ENCODE measurements at places on chromosomes 6 and 20.
A peak's percentile ranks its signal among the peaks of the same experiment; 100 is the strongest.

GRCh38 chr6:100305209-100305869, 159.4 kb downstream of the SIM1 start:
- H3K4me1 ChIP-seq: no peaks in the 10 kb centered on the region
- no peaks in the 10 kb centered on the region for H3K36me3 ChIP-seq
- H3K27ac ChIP-seq: no peak overlapping the region

- peaks cover 9% of the 10 kb centered on the region for H3K4me1 ChIP-seq
- H3K36me3 ChIP-seq: no peaks in the 10 kb centered on the region
- no peak for DNase-seq
- no peak overlapping the region for H3K4me3 ChIP-seq
- H3K27ac ChIP-seq: no peak overlapping the region
- H3K27me3 ChIP-seq: no peaks in the 10 kb centered on the region
These were observed 139.6 kb upstream of the RNF24 start for GRCh38 chr20:4154958-4155411.

- peak; percentile 41 for DNase-seq
- H3K27me3 ChIP-seq: no peaks in the 10 kb centered on the region
- no peaks in the 10 kb centered on the region for H3K36me3 ChIP-seq
- H3K27ac ChIP-seq: peak overlapping the region; percentile 77
- H3K4me3 ChIP-seq: no peak overlapping the region
These were observed 20.1 kb downstream of the SRC start for GRCh38 chr20:37365760-37366638.

GRCh38 chr6:3135668-3136291, 17.3 kb downstream of the BPHL start:
- H3K27me3 ChIP-seq: no peaks in the 10 kb centered on the region
- no peaks in the 10 kb centered on the region for H3K4me1 ChIP-seq
- H3K27ac ChIP-seq: no peak overlapping the region
- H3K36me3 ChIP-seq: no peaks in the 10 kb centered on the region
- DNase-seq: no peak

DNA sequence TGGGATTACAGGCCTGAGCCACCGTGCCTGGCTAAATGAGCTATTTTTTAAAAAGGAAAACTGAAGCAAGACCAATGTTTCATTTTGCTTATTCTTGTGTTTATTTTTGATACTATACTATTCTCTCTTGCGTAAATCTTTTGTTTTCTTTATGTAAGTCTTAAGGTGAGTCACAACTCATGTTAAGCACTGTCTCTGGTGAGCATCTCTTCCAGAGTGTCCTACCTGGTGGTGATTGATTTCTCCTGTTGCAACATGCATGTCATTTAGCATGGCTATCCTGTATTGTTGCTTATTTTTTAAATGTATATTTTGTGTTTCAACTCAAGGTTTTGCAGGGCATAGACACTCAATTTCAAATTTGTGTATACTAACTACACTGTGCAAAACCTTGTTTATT, 336.0 kb downstream of the RFPL4B start:
- no peaks in the 10 kb centered on the region for H3K36me3 ChIP-seq
- H3K4me1 ChIP-seq: no peaks in the 10 kb centered on the region
- no peak overlapping the region for H3K27ac ChIP-seq
- H3K27me3 ChIP-seq: no peaks in the 10 kb centered on the region
- DNase-seq: no peak
- H3K4me3 ChIP-seq: no peak overlapping the region

DNA sequence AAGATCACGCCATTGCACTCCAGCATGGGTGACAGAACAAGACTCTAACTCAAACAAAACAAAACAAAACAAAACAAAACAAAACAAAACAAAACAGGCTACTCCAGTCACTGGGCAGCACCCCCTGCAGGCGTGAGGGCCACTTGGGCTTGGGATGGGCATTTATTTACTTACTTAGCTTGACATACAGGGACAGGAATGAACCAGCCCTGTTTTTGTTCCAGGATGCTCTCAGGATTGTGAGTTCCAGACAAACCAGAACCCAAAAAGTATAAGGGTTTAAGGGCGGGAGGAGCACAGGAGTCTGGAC, 4.0 kb upstream of the PTPN1 start:
- no peak for DNase-seq
- no peaks in the 10 kb centered on the region for H3K36me3 ChIP-seq
- H3K4me1 ChIP-seq: peaks cover 17% of the 10 kb centered on the region
- H3K4me3 ChIP-seq: no peak overlapping the region

GRCh38 chr6:7787731-7788130, 61.8 kb downstream of the BMP6 start:
- peaks cover 11% of the 10 kb centered on the region for H3K4me1 ChIP-seq
- no peaks in the 10 kb centered on the region for H3K27me3 ChIP-seq
- no peak for DNase-seq
- no peak overlapping the region for H3K27ac ChIP-seq
- no peak overlapping the region for H3K4me3 ChIP-seq

GRCh38 chr20:17443131-17443858, 87.9 kb downstream of the BFSP1 start:
- no peaks in the 10 kb centered on the region for H3K36me3 ChIP-seq
- no peak overlapping the region for H3K27ac ChIP-seq
- no peak overlapping the region for H3K4me3 ChIP-seq

- no peaks in the 10 kb centered on the region for H3K36me3 ChIP-seq
- H3K27me3 ChIP-seq: no peaks in the 10 kb centered on the region
- H3K27ac ChIP-seq: peak overlapping the region; percentile 43
- DNase-seq: peak; percentile 45
- peaks cover 13% of the 10 kb centered on the region for H3K4me1 ChIP-seq
These were observed 413 bp downstream of the PTPRA start for GRCh38 chr20:2873747-2874041.

- no peaks in the 10 kb centered on the region for H3K27me3 ChIP-seq
- no peak overlapping the region for H3K4me3 ChIP-seq
- DNase-seq: peak; percentile 38
- peaks cover 18% of the 10 kb centered on the region for H3K4me1 ChIP-seq
- peak overlapping the region; percentile 34 for H3K27ac ChIP-seq
These were observed 51.6 kb upstream of the RIN2 start for GRCh38 chr20:19706463-19706862.

GRCh38 chr6:72689107-72689954, 67.5 kb downstream of the KCNQ5 start:
- H3K4me1 ChIP-seq: peaks cover 18% of the 10 kb centered on the region
- no peaks in the 10 kb centered on the region for H3K36me3 ChIP-seq
- no peaks in the 10 kb centered on the region for H3K27me3 ChIP-seq
- peak overlapping the region; percentile 59 for H3K4me3 ChIP-seq

GRCh38 chr20:50844430-50845100, 49.7 kb downstream of the BCAS4 start:
- no peak for DNase-seq
- no peak overlapping the region for H3K27ac ChIP-seq
- no peak overlapping the region for H3K4me3 ChIP-seq
- no peaks in the 10 kb centered on the region for H3K27me3 ChIP-seq
- H3K36me3 ChIP-seq: no peaks in the 10 kb centered on the region

DNA sequence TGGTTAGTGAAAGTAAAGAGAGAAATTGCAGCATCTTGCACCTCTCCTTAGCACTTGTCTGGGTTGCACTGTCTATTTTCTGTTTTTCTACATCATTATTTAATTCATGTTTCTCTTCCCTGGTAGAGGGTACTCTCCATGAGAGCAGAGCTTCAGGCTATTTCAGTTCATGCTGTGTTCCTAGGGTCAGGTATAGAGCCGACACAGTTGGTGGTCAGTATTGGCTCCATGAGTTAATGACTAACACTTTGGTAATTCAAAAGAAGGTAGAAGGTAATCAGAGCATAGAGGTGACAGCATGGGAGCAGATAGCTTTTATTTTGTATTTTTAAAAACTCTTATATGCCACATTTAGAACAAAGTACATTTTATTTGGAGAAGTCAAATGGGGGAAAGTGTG, 42.7 kb downstream of the RIMS1 start:
- DNase-seq: no peak
- H3K4me3 ChIP-seq: no peak overlapping the region
- H3K27me3 ChIP-seq: no peaks in the 10 kb centered on the region
- H3K36me3 ChIP-seq: no peaks in the 10 kb centered on the region

- peaks cover 21% of the 10 kb centered on the region for H3K4me1 ChIP-seq
- no peak for DNase-seq
- no peaks in the 10 kb centered on the region for H3K36me3 ChIP-seq
These were observed 17.4 kb downstream of the PIGT start for GRCh38 chr20:45433316-45433715.

DNA sequence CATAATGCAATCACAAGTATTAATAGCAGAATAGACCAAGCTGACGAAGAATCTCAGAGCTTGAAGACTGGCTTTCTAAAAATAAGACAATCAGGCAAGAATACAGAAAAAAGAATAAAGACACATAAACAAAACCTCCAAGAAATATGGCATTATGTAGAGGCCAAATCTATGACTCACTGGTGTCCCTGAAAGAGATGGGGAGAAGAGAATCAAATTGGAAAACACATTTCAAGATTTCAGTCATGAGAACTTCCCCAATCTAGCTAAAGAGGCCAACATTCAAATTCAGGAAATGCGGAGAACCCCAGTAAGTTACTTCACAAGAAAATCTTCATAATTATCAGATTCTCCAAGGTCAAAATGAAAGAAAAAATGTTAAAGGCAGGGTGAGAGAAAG, 69.0 kb upstream of the PDE7B start:
- no peak overlapping the region for H3K4me3 ChIP-seq
- no peaks in the 10 kb centered on the region for H3K27me3 ChIP-seq
- H3K27ac ChIP-seq: no peak overlapping the region
- DNase-seq: no peak
- no peaks in the 10 kb centered on the region for H3K36me3 ChIP-seq

GRCh38 chr6:168374051-168374502, 54.5 kb upstream of the DACT2 start:
- no peaks in the 10 kb centered on the region for H3K4me1 ChIP-seq
- H3K36me3 ChIP-seq: no peaks in the 10 kb centered on the region
- H3K27me3 ChIP-seq: no peaks in the 10 kb centered on the region
- H3K4me3 ChIP-seq: no peak overlapping the region
- H3K27ac ChIP-seq: no peak overlapping the region

DNA sequence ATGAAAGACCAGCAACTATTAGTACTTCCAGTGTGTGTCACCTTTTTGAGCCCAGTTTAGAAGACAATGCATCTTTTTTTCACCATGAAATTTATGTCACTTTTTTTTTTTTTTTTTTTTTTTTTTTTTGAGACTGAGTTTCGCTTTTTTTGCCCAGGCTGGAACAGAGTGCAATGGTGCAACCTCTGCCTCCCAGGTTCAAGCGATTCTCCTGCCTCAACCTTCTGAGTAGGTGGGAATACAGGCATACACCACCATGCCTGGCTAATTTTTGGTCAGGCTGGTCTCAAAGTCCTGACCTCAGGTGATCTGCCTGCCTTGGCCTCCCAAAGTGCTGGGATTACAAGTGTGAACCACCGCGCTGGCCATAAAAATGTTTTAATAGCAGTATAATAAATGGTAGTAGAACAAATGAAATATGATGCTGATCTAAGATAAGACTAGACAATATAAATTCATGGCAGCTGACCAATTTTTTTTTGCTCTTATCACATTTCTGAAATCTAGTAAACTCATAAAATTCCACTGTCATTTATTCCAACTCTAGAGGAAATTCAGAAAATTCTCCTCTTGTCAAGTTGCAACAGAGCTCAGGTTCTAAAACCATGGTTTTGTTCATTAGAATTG, 21.3 kb downstream of the NHSL1 start:
- no peaks in the 10 kb centered on the region for H3K4me1 ChIP-seq
- DNase-seq: no peak
- H3K36me3 ChIP-seq: no peaks in the 10 kb centered on the region
- H3K4me3 ChIP-seq: no peak overlapping the region

DNA sequence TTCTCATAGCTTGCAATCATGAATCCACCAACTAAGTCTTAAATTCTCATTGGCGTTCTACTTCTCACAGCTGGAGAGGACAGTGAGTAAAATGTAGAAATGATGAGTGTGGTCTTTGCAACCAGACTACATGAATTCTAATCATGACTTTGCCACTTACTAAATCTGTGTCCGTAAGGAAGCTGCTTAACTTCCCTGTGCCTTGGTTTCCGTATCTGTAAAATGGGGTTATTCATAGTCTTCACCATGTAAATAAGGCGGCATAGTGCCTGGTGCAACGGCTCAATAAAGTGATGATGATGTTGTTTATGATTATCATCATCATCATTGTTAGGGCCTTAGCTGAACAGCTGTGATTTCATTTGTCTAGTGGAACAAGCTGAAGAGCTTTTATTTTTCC, 12.6 kb downstream of the CFAP206 start:
- H3K27ac ChIP-seq: no peak overlapping the region
- no peaks in the 10 kb centered on the region for H3K36me3 ChIP-seq
- H3K27me3 ChIP-seq: no peaks in the 10 kb centered on the region
- no peak overlapping the region for H3K4me3 ChIP-seq

DNA sequence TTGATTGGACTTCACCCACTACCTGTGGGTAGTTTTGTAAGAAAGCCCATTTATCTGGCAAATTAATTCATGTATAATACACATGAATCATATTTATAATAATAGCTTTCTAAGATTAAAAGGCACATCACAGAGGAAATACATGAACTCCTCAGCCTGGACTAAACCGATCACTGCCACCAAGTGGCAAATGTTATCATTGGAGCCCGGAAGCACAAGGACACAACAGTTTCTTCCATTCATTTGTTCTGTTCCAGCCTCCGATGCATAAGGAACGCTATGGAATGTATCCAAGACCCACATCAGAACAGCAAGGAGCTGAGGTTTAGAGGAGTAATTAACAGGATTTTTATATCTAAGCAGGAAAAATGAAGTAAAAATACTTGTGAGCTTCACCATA, 13.9 kb upstream of the IPCEF1 start:
- H3K27me3 ChIP-seq: no peaks in the 10 kb centered on the region
- no peaks in the 10 kb centered on the region for H3K36me3 ChIP-seq
- H3K4me3 ChIP-seq: no peak overlapping the region
- H3K27ac ChIP-seq: no peak overlapping the region

DNA sequence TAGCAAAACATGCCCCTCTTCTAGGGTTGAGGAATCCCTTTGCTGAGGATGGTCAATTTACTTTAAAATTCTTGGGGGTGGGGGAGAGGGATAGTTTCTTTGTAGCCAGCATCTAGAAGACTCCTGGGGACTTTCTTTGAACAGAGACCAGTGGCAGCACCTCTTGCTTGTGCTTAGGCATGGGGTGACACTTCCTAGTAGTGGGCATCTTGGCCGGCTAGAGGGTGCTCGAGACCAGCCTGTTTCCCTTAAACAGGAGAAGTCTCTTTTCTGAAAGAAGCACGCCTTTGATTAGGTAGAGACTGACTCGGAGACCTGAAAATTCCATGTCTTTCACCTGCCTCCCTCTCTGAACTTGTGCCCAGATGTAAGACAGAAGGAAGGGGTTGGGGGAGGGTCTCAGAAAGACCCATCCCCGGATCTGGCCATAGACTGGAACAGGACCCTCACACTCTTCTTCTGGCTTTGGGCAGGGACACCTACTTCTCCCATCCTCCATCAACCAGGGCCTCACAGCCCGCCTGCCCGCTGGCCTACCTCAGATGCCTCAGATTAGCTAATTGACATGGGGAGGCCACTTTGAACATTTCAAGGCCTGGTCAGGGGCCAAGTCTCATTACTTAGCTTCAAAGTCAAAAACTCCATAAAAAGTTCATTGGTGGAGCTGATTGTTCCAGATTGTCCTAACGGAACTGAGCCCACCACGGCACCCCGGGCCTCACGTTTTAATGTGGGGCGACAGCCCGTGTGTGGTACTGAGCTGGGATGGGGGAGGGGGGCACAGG, 172.2 kb downstream of the CDC5L start:
- no peaks in the 10 kb centered on the region for H3K27me3 ChIP-seq
- no peak overlapping the region for H3K4me3 ChIP-seq
- no peaks in the 10 kb centered on the region for H3K4me1 ChIP-seq
- DNase-seq: no peak
- no peaks in the 10 kb centered on the region for H3K36me3 ChIP-seq

- H3K27ac ChIP-seq: no peak overlapping the region
- DNase-seq: no peak
- peaks cover 13% of the 10 kb centered on the region for H3K4me1 ChIP-seq
- H3K4me3 ChIP-seq: no peak overlapping the region
These were observed 83.3 kb downstream of the PLCB1 start for GRCh38 chr20:8215361-8215781.

- H3K27me3 ChIP-seq: no peaks in the 10 kb centered on the region
- no peaks in the 10 kb centered on the region for H3K36me3 ChIP-seq
- H3K4me1 ChIP-seq: no peaks in the 10 kb centered on the region
These were observed 39.2 kb downstream of the SAMD3 start for GRCh38 chr6:130183271-130184222.

All from MM.1S (cell line).